HuH-7 (cell line): ENCODE measurements at places on chromosomes 1 and 21.

- DNase-seq, result no peak
Measured at GRCh38 chr1:217315346-217315745, 315.5 kb downstream of the GPATCH2 start.

GRCh38 chr1:6447818-6448748 is 17.9 kb downstream of the TNFRSF25 start:
- peak; percentile 57 for DNase-seq

DNA sequence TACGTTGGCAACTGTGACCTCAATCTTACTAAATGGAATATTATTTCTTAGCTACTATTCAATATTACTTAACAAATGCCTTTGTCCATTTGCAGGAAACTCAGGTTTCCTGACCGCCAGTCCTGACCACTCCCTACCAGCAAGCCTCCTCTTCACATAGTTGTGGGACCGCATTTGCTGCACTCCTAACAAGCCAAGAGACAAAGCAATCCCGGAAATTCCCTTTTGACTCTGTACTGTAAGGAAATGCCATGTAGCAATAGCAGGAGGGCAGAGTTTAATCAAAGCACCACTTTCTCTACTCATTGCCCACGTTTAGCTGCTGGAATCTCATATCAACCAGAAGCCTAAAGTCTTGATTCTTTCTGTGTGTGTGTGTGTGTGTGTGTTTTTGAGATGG is 28.1 kb upstream of the ACBD6 start:
- peak; percentile 26 for DNase-seq

GRCh38 chr1:80818211-80818610 is 982.5 kb upstream of the ADGRL2 start:
- DNase-seq, result no peak

GRCh38 chr1:91843843-91844242 is 42.1 kb downstream of the TGFBR3 start:
- DNase-seq, result no peak

DNA sequence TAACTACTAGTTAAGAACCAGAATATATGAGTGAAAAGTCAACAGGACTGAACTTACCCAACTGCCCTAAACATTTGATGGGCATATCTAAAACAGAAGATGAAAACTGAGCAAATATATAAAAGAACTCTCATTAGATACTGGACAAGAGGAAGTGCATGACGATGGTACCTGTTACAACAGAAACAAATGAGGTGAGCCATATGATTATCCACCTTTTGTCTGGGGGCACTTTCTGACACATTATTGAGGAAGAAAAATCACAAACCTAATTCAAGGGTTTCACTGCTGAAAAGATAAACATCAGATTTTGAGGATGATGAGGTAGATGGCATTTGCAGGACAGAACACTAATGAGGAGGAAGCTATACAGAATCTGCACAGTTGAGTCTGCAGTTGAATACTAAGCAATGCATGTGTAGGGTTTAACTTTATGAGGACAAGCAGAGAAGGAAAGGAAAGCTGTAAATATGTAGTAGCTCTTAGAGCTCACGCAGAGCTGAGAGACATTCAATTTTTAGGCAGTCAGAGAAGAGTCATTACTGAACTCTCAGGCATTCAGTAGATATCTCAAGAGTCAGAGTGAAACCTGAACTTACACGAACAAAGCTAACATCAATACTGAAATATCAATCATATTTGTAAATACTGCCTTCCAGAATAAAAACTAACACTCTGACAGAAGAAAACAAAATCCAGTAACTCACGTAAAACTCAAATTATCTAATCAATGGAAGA is 262.1 kb downstream of the AKT3 start:
- DNase-seq, result no peak

GRCh38 chr1:51439895-51440294 is 79.2 kb downstream of the EPS15 start:
- DNase-seq, result no peak

DNA sequence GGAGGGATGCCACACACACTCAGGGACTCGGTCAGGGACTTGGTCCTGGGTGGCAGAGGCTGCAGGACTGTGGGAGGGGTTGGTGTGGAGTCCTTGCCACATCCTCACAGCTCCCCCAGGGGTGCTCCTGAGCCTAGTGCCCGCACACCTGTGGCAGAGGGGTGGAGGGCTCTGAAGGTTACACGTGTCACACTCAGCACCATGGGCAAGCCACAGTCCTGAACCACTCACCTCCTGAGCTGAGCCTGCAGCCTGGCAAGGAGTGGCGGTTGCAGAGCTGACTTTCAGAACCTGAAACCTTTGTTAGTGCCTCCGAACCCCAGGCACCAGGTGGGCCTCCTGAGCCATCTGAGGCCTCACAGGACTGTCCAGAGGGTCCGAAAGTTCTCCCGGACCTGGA is 249.2 kb upstream of the C1orf174 start:
- no peak for DNase-seq

- DNase-seq, result no peak
Measured at GRCh38 chr21:20469361-20469760, 528.8 kb upstream of the NCAM2 start.

- no peak for DNase-seq
Measured at GRCh38 chr21:20997311-20997635, 936 bp upstream of the NCAM2 start.

DNA sequence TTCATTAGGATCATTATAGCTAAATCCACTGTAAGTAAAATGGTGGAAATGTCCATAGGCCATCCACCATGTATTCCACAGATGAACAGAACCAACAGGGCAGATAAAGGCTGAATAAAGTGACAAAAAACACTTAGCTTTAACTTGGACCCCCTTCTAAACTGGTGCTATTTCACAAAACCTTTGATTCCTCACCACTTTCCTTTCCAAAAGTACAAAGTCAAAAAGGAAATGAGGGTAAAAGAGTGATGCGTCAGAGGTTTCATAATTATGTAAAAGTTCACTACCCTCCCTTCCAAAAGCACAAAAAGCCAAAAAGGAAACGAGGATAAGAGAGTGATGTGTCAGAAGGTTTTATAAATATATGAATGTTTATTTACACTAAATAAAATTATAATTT is 172.2 kb downstream of the TBX15 start:
- no peak for DNase-seq

GRCh38 chr1:162562470-162562828 is 927 bp downstream of the UAP1 start:
- DNase-seq, result no peak

GRCh38 chr21:41604583-41605041 is 96.7 kb upstream of the TMPRSS2 start:
- DNase-seq, result no peak

GRCh38 chr21:45081636-45082035 is 7.3 kb downstream of the ADARB1 start:
- no peak for DNase-seq

DNA sequence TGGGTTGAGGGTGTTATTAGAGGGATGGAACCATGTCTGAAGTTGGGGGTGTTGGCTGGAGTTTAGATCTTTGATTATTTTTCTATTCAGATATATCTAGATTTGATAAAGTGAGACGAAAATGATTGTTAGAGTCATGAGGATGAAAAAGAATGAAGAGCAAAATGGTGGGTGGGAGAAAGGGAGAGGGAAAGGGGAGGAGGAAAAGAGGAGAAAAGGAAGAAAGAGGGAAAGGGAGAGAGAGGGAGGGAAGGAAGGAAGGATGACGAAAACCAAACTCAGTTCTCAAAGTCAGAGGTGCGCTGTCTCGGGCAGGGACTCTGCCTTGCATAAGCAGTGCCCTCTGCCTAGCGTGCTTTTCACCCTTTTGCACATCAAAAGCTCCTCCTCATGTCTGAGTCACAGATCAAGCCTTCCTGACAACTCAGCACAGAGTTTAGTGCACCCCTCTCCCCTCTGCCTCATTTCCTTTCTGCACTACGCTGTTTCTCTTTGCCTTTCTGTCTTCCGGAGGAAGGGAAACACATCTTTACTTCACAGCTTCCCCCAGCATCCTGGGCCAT is 225.8 kb upstream of the PROX1 start:
- no peak for DNase-seq

- no peak for DNase-seq
Measured at GRCh38 chr1:39650431-39650830, 11.0 kb upstream of the HEYL start.
